EH (cell line): ENCODE measurements at places on chromosomes 4 and X.

- no peak for DNase-seq
These were observed 2.1 kb upstream of the GC start for GRCh38 chr4:71785959-71786358.

- DNase-seq = peak; percentile 38
These were observed 27.2 kb downstream of the HSPA4L start for GRCh38 chr4:127809173-127809800.

GRCh38 chr4:98289375-98289774, 28.2 kb downstream of the RAP1GDS1 start:
- peak; percentile 16 for DNase-seq

GRCh38 chr4:124429746-124430250, 282.7 kb downstream of the ANKRD50 start:
- DNase-seq = no peak

GRCh38 chr4:3759236-3759635, 6.9 kb upstream of the ADRA2C start:
- no peak for DNase-seq

GRCh38 chr4:102843273-102843672, 15.9 kb upstream of the UBE2D3 start:
- DNase-seq = no peak

GRCh38 chr4:20868108-20868507, 167.8 kb downstream of the PACRGL start:
- peak; percentile 67 for DNase-seq
